ENCODE measurements at places on chromosomes 16 and 17. TPM values are rescaled to one million over a fixed set of nuclear protein-coding genes. Genes with fewer than 3 reads are reported as not detected.
A peak's percentile ranks its signal among the peaks of the same experiment; 100 is the strongest.

DNA sequence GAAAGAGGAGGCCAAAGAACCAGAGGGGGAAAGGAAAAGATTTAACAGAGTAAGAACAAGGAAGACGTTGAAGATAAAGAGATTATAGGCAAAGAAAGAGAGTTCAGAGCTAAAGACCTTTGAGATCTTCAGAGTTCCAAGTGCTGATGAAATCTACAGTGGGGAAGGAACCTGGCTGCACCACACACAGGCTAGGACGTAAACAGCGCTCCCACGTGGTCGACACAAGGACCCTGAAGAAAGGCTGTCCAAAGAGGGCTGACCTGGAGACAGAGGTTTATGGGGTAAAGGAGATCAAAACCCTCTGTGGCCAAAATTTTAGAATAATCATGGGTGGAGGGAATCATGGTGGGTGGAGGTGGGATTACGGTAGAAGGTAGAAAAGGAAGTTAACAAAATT, 121.6 kb downstream of the PMP22 start:
- no peak for DNase-seq

- peak; percentile 90 for DNase-seq
These were observed 66.8 kb downstream of the DNAH3 start for GRCh38 chr16:21083729-21084268.

DNA sequence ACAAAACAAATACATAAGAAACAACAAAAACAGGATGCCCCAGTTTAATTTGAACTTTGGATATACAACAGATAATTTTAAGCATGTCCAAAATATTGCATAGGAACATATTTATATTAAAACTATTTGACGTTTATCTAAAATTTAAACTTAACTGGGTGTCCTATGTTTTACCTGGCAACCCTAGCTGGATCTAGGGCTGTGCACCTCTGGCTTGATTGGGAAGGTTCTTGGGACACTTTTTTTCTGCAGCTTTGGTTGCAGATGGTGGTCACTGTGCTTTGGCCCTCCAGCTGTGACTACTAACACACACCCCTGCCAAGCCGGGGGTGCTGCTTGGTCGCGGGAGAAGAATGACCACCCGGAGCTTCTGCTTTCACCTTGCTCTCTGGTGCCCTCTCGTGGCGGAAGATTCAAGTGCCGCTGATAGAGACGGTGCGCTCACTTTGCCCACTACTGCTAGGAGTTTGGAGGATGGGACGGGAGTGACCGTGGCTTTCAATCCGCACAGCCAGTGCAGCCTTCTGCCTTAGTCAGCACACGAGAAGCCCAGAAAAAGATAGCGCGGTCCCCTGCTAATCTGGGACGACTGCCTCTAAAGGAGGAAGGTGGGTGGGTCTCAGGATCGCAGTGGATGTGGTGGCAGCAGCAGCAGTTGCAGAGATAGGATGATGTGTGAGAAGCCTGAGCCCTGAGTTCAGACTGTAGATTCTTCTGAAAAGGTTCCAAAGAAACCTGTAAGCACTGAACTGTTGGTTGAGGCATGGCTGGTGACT, 6.7 kb downstream of the SPACA3 start:
- peak; percentile 97 for DNase-seq

The PIRT gene
- not detected for polyA plus RNA-seq

Data from H1 (cell line).